Thoracic aorta (tissue), 2 donors: ENCODE measurements at places on chromosomes 5 and 9. TPM values are rescaled to one million over a fixed set of nuclear protein-coding genes. Genes with fewer than 3 reads are reported as not detected.

GRCh38 chr5:20044460-20044859 lies 56.5 kb upstream of the CDH18 start:
- DNase-seq, result no peak

PRDM9 gene
- total RNA-seq, result not detected

ENDOG gene
- 21.2 TPM for total RNA-seq

GRCh38 chr5:134851307-134851923 lies 5.6 kb downstream of the C5orf24 start:
- DNase-seq, result no peak

DNA sequence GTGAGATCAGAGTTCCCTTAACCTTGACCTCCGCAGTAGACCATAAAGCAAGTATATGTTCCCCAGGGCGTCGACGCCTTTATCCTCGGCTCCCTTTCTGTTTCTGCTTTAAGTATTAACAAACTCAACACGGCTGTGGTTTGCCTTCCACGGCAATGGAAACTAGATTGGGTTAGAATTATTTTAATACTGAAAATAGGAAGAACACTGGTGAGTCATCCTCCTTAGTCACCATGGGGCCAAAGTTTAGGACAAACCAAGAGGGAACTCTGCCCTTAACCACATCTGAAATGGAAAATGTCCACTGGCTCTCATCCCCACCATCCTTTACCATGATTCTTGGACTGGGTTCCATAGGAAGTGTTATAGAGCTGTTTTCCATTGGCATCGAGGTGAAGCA lies 386.1 kb downstream of the ACTL7B start:
- no peak for DNase-seq

DNA sequence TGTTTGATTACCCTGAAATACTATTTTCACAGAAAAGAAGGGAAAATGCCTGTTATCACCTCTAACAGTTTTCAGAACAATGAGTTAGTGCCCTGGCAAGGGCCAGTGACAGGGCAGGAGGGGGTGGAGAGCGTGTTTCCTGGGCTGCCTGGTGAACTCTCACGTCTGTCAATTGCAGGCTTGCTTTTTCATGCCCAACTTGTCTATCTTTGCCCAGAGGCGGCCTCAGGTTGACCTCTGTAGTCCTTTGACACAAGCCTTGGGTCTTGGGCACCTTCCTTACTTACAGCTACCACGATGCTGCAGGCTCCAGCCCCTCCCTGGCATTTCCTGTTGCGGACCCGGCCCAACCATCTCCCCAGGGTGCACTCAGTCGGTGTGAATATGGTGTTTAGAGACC lies 2.2 kb upstream of the CEL start:
- no peak for DNase-seq

GRCh38 chr9:105697871-105698270 lies 3.5 kb downstream of the TMEM38B start:
- no peak for DNase-seq
